Left lung (tissue), 14 donors: ENCODE measurements at places on chromosomes 3 and 15. TPM values are rescaled to one million over a fixed set of nuclear protein-coding genes. Genes with fewer than 3 reads are reported as not detected.

GRCh38 chr15:38220606-38221273 lies 31.9 kb upstream of the SPRED1 start:
- DNase-seq: no peak

- DNase-seq: no peak
These were observed 387.3 kb downstream of the FGF12 start for GRCh38 chr3:192340031-192340430.

DNA sequence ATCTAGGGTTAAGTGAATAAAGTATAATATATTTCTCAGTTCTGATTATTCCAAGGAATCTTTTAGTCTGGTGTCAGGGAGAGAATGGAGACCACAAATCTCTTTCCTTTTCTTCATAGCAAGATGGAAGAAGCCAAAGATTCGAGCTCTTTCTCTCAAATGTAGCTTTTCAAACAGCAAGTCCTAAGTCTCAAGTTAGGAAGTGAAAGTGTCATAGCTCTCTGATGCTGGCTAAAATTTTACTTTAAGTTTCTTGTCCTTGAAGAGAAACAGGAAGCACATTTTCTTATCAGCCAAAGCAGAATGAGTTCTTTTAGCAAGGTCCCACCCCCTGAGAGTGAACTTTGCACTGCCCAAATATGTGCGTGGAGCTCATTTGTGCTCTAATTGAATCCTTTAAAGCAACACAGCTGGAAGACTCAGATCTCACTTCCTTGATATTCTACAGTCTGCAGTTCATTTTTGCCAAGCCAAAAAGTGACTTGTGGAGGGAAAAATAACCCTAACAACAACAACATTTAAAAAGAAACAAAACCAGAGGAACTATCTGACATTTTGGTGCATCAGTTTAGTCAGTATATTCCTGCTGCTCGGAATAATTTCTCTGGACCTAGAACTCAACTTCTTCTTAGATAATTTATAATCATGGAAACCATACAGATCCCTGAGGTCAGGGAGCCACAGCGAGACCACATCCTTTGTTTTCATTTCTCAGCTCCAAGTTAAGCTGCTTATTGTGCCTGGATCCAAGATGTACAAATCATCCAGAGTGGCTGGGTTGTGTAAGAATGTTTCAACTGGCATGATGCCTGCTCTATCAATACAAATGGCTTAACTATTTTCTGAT lies 238.7 kb upstream of the P2RY1 start:
- DNase-seq: no peak

- DNase-seq: peak; percentile 73
These were observed 31.9 kb upstream of the RAB6B start for GRCh38 chr3:133927540-133928066.

DNA sequence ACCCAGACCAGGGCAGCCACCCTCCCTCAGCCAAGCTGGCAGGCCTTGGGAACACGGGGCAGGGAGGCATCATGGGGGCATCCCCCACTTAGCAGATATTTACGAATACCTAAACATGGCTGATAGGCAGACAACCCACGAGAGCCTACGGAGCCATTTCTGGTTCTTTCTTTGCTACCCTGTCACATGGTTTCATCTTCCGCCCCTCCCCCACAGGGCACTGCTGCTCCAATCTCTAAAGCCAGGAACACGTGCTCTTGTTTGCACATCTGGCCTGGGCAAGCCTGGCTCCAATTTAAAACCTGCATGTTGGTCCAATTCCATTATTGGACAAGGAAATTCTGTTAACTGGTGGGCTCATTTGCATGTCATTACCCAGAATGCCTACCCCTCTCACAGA lies 447.4 kb upstream of the NR2F2 start:
- no peak for DNase-seq

DNA sequence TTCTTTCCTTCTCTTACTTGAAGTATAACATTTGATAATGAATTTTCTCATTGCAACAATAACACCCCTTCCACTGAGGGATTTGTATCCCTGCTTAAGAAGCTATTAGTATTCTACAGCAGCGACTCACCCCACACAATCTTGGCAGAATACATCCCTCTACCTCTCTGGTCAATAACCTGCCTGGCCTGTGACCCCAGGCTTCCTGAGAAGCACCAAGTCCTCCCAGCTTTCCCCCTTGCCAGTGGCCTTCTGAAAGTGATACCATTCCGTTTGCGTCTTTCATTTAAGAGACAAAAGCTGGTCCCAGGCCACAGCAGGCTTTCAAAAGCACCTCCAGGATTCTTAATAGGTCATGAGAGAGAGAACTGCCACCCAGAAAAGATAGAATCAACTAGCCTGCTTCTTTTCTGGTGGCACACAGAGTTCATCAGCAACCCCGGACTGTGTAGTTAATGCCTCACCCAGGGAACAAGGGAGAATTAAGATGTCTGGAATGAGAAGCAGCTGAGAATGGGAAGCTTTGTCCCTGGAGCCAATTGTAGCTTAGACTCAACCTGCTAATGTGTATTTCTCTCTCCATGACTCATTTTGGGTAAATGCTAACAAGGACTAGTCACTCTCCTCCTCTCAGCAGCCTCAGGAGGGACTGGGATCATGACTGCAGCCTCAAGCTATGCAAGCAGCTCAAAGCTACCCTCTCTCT lies 101.0 kb upstream of the CPNE4 start:
- no peak for DNase-seq

DNA sequence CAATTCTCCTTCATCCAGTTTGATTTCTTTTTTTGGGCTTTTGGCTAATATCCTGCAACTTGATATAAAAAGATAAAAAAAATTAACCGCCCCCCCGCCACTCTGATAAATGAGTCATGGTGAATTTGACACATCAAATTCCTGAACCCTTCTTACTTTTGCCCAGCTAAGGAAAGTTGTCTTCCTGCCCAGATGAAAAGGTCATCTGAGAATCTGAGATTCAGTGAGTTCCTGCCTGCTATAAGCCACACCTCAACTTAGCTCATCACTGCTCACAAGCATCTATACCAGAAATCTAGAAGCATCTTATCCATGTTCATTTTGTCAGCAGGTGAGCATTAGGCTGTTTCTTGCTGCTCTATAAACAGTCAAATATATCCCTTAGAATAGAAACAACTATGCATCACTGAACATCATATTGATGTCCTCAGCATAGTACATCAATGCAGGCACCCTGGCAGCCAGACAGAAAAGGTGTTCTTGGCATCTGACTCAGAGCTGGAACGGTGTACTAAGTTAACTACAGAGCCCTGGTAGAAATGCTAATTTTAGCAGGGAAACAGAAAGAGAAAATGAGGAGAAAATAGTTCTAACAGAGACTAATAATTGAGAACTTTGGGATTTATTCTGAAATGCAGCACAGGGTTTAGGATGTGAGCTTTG lies 77.1 kb downstream of the SEMA6D start:
- DNase-seq: no peak

The PLSCR2 gene
- total RNA-seq: 0.73 TPM
